ENCODE measurements at places on chromosomes 4 and X.

DNA sequence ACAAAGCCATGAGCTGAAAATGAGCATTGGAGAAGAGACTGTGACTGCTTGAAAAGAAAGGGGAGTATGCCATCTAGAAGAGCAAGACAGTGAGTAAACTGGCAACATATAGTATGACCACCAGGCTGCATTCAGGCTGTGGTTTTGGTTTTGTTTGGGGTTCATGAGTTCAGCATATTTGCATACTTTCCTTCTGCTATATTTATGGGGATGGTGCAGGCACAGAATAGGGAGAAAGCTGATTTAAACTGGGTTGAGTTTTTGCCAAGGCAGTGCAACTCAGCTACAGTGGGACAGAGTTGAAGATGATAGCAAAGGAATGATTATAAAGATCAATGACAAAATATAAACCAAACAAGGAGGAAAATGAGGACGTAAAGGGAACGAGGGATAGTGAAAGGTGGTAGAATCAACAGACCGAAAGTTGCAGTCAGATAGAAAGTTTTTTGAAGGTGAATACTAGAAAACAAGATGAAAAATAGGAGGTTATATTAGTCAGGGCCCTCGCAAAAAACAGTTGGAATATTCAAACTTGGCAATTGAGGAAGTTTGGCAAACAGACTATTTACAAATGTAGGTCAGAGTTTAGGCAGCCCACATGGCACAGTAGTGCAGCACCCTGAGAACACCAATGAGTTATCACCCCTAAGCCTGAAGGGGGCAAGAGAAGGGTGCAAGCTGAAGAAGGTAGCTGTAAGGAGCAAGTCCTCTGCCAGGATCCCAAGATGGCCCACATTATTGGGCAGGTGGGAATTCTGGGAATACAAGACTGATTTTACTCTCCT is 114.8 kb upstream of the MAP9 start:
- H3K4me1 ChIP-seq: no peaks in the 10 kb centered on the region
- no peaks in the 10 kb centered on the region for H3K27me3 ChIP-seq
- H3K27ac ChIP-seq: no peak overlapping the region
- H3K4me3 ChIP-seq: no peak overlapping the region
- H3K36me3 ChIP-seq: no peaks in the 10 kb centered on the region

DNA sequence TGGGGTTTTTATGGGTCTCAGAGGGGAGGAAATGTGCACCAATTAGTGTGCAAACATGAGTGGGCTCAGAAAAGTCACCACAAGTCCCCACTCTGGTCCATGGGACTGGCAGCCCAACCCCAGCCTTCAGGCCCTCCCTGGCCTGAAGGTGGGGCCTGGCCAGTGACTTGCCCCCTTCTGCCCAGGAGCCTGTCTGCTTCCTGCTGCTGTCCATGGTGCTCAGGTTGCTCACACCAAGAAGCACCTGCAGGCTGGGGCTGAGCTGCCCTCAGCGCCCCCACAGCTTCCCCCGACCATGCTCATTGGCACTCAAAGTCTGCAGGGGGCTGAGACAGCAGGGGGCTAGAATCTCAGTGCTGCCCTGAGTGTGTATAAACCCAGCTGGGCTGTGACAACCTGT is 30.6 kb upstream of the GC start:
- no peaks in the 10 kb centered on the region for H3K36me3 ChIP-seq
- no peak overlapping the region for H3K27ac ChIP-seq
- no peak overlapping the region for H3K4me3 ChIP-seq
- H3K4me1 ChIP-seq: no peaks in the 10 kb centered on the region
- no peaks in the 10 kb centered on the region for H3K27me3 ChIP-seq
- DNase-seq: no peak

GRCh38 chrX:45743081-45743533 is 542.4 kb upstream of the DIPK2B start:
- H3K36me3 ChIP-seq: 0 out of 3 replicates have a peak, but pooled peaks cover 5% of the 10 kb centered on the region
- no peak overlapping the region for H3K27ac ChIP-seq
- peak; percentile 12 for DNase-seq
- no peak overlapping the region for H3K4me3 ChIP-seq
- H3K27me3 ChIP-seq: no peaks in the 10 kb centered on the region
- H3K4me1 ChIP-seq: no peaks in the 10 kb centered on the region

DNA sequence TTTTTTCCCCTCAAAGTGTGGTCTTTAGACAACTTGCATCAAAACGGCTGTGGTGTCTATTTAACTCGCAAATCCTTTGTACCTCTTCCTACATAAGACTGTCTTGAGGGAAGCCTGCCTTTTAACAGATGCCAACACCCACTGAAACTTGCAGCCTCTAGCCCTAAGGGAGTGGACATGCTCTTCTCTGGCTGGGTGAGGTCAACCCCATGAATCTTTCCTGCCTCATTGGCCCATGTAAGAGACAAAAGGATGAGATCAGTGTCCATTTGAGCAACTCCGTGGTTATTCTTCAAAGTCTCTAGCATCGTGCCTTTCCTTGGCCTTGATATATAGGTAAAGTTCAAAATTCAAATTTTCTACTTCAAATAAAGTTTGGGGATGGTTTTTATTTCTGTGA is 134.7 kb downstream of the SHROOM3 start:
- no peak overlapping the region for H3K27ac ChIP-seq
- H3K4me1 ChIP-seq: peaks cover 33% of the 10 kb centered on the region
- H3K27me3 ChIP-seq: no peaks in the 10 kb centered on the region
- no peak overlapping the region for H3K4me3 ChIP-seq

GRCh38 chr4:6375620-6376295 is 96.7 kb downstream of the PPP2R2C start:
- DNase-seq: no peak
- H3K4me3 ChIP-seq: no peak overlapping the region
- no peaks in the 10 kb centered on the region for H3K4me1 ChIP-seq
- H3K36me3 ChIP-seq: no peaks in the 10 kb centered on the region

DNA sequence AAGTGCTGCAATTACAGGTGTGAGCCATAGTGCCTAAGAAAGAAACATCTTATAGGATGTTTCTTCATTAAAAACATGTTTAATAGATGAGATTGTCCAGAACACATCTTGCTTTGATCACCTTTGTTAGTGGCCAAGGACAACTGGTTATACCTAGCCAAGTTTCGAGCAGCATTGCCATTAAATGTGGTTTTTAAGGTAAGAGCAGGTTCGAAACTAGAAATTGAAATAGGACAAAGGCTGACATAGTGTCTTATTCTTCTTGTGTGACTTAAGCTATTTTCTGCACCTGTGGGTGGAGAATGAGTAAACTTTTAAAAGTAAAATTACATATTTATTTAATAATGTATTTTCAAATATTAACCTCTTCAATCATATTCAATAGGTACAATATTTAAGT is 59.0 kb downstream of the RBPJ start:
- H3K27ac ChIP-seq: no peak overlapping the region
- DNase-seq: no peak
- no peaks in the 10 kb centered on the region for H3K4me1 ChIP-seq
- no peaks in the 10 kb centered on the region for H3K27me3 ChIP-seq
- no peaks in the 10 kb centered on the region for H3K36me3 ChIP-seq

GRCh38 chr4:35358001-35358584 is 886.2 kb downstream of the ARAP2 start:
- H3K27ac ChIP-seq: no peak overlapping the region
- no peaks in the 10 kb centered on the region for H3K27me3 ChIP-seq
- no peaks in the 10 kb centered on the region for H3K36me3 ChIP-seq
- H3K4me1 ChIP-seq: no peaks in the 10 kb centered on the region
